ENCODE measurements at places on chromosomes 7 and 10.
A peak's percentile ranks its signal among the peaks of the same experiment; 100 is the strongest.

GRCh38 chr7:157032644-157033482 is 22.4 kb upstream of the MNX1 start:
- no peak for DNase-seq

DNA sequence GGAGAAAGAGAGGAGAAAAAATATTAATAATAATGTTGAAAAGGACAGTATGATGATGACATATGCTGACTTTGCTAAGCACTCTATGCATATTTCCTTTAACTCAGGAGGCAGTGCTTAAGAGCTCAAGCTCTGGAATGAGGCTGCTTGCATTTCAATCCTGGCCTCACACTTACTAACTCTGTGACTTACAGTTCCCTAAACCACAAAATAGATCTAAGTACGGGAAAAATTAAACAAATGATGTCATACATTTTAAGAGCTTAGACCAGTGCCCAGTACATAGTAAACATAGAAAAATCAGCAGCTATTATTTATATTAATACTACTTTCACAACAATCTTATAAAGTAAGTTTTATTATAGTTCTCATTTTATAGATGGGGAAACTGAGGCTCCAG is 61.3 kb downstream of the GFRA1 start:
- no peak for DNase-seq

DNA sequence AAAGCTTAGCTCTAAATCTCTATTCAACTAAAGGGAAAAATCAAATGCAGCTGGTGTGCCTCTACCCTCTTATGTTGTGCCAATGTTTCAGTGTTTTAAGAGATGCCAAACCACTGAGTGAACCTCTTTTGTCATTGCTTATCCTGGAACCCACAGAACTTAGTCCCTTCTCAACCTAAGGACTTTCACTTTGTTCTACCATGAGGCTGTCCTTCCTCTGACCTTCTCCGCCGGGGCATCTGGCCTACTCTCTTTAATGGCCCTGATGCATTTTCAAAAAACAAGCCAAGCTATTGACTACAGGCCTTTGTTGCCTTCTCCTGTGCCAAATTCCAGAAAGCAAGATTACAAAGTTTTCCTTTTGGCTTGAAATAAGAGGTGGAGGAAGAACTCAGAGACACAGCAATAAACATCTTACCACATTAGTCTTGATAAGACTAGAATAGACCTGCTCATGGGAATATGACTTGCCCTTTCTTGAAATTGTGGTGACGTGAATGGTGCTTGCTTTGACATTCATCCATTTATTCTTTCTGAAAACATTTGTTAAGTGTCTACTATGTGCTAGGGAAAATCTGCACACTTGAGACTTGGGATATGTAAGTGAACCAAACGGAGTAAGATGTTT is 253.2 kb upstream of the SMIM30 start:
- DNase-seq, result no peak

DNA sequence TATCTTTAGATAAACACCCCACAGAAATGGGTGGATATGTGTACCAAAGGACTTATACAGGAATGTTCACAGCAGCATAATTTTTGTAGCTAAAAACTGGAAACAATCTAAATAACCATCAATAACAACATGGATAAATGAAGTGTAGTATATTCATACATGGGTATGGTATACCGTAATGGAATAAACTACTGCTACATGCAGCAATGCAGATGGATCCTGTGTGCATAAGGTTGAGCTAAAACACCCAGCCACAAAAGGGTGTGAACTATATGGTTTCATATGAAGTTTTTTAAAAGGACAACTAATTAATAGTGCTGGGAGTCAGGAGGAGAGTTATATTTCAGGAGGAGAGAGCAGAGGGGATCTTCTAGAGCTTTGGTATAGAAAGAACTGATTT is 389.6 kb downstream of the GFRA1 start:
- no peak for DNase-seq

DNA sequence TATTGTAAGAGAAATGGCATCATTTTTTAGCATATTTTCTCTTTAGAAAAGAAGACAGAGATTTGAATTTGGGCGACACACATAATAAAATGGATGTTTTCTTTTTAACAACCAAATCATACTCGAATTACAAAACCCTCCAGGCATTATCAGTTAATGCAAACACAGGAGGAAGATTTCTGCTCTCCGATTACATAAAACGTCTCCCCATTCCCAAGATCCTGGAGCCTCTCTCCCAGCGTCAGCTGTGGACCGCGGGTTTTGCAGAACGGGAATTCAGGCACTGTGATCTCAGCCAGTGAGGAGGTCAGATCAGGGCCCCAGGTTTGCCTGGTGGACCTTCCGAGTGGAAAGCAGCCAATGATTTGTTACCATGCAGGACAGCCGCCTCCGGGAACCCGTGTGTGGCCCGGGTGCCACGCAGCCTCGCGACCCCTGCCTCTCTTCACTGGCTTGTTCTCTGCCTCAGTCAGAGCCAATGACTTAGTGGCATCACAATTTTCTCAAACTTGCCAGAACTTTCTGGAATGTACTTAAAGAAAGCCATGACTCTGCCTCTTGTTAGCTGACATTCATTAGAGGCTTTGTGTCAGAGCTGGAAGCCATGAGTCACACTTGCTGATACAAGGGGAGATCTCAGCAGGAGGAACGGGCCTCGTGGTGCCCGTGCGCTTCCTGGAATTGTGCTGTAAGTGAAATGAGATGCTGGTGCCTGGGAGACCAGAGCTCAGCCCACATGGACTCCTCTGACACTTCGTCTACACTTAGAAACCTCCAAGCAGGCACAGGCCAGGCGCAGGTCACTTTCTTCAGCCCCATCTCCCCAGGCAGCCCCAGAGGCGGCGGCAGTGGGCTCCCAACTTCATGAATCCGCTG is 246.1 kb downstream of the KLF6 start:
- peak; percentile 97 for DNase-seq

DNA sequence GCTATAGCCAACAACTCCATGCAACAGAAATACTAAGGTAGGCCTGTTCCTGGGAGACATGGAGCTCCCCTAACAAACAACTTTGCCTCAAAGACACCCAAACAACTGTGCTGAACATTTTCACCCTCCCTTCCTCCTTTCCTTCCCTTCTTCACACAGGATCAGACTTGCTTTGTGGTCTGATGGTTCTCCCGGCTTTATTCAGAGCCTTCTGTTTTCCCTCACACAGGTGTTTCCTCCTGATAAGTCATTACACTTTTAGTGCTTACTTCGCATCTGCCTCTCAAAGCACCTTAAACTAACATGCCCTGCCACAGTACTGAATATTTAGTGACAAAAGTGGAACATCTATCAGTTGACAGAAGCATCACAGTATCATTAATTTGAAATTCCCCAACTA is 56.3 kb upstream of the YAE1 start:
- no peak for DNase-seq

DNA sequence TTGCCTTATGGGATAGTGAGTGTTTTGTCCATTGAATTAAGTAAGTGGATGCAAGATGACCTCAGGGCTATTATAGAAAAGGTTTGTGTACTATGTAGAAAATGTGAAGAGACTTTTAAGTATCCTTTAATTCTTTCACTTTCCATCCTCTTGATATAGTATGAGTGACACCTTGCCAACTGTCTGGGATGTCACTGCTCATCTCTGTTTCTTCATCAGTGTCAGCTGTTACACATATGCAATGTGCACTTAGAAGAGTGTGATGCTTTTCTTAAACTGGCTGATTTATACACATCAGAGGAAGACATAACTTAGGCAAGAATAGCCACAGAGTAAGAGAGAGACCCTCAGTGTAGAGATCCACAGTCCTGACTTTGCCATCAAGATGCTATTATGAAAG is 8.7 kb upstream of the ACTA2 start:
- DNase-seq, result no peak

DNA sequence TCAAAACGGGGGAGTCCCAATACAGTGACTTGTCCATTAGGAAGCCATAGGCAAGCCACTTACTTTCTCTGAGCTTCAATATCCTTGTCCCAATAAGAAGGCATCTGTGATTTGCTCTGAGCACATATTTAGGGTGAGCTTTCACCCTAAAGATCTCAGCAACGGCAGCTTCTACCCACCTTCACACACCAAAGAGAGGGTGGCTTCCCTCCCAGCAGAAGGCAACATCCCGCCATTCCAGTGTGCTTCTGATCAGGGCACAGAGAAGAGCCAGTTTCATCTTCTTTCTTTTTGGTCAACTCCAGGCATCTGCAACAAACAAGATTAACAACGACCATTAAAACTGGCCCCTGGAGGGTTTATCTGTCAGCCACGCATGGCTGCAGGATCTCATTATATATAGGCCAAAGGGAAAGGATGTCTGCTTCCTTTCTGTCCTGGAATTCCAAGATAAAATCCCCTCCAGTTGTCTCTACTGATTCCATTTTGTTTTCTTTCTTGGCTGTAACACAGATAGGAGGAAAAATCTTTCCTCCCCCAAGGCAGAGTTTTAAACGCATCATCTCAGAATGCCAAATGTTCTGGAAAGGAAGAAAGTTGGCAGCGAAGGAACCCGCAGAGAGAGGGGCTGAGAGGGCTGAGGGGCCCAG is 491 bp upstream of the SH2D4B start:
- DNase-seq, result no peak

DNA sequence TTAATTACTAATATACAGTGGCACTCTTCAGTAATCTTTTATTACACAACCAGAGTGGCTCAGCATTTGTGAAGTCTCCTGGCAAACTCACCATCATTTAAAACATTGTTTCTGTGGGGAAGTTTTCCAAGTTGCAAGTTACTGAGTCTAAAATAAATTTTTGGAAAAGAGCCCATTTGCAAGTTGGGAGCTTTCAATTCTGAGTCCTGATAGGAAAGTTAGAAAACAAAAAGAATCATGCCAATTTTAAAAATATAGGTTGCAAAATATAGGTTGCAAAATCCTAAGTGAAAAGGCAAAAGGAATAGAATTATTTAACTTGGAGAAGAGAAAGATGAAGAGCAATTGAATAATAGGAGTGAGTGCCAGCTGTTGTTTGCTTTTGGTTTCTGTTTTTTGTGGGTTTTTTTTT is 378.8 kb upstream of the C7orf33 start:
- DNase-seq, result no peak

DNA sequence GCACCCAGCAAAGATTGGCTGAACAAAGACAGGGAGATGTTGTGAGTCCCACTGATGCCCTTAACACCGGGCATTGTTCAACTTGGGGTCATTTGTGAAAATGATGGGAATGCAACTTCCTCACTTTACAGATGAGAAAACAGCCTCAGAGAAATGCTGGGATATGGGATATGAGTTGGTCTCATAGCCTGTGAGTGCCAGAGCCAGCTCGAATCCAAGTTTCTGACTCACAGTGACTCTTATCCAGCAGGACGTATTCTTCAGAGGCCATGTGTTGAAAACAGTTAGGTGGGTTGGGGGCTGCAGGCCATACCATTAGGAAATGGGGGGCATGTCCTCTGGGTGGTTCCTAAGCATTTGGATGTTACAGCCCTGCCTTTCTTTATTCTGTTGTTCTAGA is 45.2 kb downstream of the KIAA1217 start:
- DNase-seq, result no peak

DNA sequence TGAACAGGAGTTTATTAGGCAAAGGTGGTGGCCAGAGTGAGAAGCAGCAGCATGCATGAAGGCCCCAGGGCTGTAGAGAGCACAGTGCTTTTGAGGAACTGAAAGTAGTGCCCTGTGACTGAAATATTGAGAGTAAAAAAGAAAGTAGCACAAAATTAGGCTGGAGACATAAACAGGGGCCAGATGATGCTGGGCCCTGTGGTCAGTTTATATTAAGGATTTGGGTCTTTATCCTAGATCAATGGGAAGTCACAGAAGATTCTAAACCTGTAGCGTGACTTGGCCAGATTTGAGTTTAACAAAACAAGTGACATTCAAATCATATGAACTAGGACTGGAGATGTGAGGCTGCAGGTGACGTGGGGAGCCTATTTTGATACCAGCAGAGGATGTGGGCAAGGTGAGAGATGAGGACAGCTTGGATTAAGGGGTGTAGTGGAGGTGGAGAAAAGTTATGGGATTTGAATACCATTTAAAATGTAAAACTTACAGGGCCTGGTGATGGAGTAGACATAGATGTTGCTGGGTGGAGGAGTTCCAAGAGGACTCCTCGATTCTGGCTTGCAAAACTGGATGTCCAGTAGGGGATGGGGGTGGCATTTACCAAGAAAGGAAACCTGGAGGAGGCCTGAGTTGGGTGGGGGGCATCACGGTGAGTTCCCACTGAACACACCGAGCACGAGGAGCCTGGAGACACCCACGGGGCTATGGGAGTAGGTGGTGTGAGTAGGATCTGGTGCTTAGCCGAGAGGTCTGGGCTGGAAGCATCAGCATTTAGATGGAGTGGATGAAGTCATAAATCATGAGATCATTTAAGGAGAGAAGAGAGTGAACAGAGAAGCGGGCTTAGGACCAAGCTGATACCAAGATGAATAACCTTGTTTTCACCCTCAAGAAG is 52.8 kb downstream of the HHEX start:
- DNase-seq, result no peak

- no peak for DNase-seq
Measured at GRCh38 chr7:75658369-75658768, 80.4 kb downstream of the HIP1 start.

DNA sequence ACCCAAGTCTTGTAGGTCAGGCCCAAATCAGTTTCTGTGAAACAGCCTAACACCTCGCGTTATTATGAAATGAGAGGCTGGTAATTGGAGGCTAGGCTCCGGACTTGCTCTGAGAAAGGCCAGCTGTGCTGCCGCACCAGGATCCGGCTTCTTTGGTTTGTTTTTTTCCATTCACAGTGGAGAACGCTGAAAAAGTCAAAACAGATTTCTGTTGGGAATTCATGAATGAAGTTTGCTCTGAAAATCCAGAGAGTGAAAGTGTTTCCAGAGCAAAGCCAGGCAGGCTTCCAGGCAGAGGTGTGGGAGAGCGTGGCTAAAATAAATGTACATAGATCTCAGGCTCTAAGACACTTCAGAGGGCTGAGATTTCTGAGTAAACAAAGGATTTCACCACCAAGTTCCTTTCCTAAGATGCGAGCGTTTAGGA is 240.1 kb downstream of the TRIL start:
- DNase-seq, result no peak

- DNase-seq, result no peak
Measured at GRCh38 chr7:152756116-152756515, 3.4 kb upstream of the ACTR3B start.

DNA sequence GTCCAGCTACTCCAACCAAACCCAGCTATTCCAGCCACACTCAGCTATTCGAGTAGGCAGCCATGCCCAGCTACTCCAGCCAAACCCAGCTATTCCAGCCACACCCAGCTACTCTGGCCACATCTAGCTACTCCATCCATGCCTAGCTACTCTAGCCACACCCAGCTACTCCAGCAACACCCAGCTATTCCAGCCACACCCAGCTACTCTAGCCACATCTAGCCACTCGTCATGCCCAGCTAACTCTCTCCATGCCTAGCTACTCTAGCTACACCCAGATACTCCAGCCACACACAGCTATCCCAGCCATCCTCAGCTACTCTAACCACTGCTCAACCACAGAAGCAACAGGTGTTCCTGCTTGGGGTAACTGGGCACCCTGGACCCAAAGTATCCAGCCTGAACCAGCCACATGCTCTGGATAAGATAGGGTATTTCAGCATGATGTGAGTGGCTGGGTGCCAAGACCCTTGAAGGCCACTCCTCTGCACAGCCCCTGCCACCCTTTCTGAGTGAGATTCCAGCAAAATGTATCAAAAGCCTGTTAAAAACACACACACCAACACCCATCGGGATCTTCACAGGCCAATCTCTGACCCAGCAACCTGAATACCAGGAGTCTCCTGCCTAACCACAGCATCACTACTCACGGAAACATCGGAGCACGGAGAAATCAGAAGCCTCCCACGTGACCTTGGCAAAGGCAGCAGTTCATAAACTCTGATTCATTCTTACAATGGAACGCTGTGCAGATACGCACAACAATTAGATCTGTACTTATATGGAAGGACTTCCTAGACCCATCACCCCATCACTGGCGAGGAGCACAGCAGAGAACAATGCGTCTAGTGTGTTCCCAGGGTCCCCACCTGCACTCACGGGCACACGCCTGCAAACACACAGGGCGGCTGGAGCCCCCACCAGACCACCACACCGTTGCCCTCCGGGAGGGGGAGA is 51.8 kb upstream of the DNAAF5 start:
- no peak for DNase-seq
